Pulmonary artery endothelial cell (primary cell): ENCODE measurements at places on chromosomes 11 and 22. TPM values are rescaled to one million over a fixed set of nuclear protein-coding genes. Genes with fewer than 3 reads are reported as not detected.

- DNase-seq, result no peak
Observed at GRCh38 chr11:126615845-126616244, 260.4 kb downstream of the ST3GAL4 start.

- DNase-seq, result no peak
Observed at GRCh38 chr11:94018721-94019120, 2.4 kb upstream of the HEPHL1 start.

Gene ANO3
- 0.04 TPM in 1 of 2 replicates, not detected in the other for total RNA-seq

DNA sequence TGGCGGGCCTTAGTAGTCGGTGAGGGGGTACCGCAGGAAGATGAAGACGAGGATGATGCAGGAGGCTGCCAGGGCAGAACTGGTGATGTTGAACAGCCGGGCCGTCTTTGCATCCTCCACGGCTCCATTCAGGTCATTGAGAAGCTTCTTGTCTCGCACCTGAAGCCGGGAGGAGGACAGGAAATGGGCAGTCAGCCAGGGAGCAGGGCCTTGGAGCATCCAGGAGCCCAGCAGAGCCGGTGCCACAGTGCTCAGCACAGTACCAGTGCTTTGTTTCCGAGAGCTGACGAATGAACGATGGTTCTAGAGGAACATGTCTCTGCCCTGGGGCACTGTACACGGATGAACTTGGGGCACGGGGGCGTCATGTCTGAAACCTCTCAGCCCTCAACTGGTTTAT lies 15.1 kb downstream of the IFITM10 start:
- DNase-seq, result no peak

- no peak for DNase-seq
Observed at GRCh38 chr11:44610186-44610955, 44.9 kb downstream of the CD82 start.

DNA sequence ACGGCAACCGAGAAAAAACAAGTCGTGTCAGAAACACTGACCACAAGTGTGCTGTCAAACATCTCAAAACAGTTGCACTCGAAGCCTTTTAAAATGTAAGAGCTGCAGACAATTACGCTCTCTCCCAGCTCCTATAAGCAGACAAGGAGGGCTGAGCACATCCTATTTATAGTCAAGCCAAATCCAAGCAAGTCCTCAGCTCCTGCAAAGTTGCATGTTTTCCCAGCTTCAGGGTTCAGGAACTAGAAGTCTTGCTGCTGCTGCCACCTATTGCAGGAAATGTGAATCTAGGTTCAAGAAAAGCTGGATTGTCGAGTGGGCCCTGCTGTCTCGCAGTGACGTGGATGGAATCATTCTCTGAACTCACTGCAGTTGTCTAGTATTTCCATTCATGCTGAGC lies 15.5 kb downstream of the EFCAB6 start:
- DNase-seq, result no peak

- DNase-seq, result no peak
Observed at GRCh38 chr11:110738641-110739040, 26.4 kb upstream of the ARHGAP20 start.

Gene NRXN2
- total RNA-seq, result not detected in 2 replicates

DNA sequence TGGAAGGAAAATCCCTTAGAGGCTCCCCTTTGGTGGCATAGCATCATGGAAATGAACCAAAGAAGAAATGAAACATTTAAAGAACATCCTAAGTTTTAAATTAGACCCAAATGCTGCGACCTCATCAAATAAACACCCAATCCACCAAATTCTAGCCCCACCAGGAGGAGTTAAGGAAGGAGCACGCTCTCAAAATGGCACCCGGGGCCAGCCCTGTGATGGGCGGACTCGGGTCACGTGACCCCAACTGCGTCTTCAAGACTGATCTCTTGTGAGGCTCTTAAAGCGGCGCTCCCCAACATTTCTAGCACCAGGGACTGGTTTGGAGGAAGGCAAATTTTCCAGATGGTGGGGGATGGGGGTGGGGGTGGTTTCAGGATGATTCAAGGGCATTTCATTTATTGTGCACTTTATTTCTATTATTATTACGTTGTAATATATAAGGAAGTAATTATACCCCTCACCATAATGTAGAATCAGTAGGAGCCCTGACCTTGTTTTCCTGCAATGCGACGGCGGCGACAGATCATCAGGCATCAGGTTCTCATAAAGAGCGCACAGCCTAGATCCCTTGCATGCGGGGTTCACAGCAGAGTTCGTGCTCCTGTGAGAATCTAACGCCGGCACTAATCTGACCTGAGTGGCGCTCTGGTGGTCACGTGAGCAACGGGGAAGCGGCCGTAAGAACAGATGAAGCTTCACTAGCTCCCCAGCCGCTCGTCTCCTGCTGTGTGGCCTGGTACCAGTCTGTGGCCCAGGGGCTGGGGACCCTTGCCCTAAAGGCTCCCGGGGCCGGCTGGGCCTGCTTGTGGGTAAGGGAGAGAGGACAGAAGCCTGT lies 90.6 kb upstream of the SLC22A12 start:
- DNase-seq, result no peak

DNA sequence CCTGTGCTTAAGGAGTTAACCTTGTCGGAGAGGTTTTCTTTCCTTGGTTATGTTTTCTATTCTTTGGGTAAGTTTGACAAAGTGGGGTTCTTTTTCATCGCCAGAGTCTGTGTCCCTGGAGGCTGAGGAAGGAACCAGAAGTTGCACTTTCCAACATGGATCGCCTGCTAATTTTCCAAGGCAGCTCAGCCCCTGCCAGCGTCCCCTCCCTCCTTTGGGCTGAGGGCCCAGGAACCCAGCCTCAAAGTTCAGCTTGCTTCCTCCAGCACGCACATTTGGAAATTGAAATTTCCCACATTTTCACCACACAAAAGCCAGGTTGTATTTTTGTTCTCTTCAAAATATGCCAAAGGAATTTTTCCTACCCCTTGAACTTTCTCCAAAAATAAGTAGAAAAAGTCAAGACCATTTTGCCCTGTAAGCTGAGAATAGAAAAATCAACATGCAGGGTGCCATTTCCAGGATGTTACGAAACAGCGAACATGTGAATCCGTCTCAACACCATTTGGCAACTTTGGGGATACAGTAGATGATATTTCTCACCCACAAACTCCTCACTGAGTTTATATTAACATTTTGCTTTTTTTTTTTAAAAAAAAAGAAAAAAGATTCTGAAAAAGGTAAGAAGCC lies 343.5 kb downstream of the TENM4 start:
- no peak for DNase-seq

DNA sequence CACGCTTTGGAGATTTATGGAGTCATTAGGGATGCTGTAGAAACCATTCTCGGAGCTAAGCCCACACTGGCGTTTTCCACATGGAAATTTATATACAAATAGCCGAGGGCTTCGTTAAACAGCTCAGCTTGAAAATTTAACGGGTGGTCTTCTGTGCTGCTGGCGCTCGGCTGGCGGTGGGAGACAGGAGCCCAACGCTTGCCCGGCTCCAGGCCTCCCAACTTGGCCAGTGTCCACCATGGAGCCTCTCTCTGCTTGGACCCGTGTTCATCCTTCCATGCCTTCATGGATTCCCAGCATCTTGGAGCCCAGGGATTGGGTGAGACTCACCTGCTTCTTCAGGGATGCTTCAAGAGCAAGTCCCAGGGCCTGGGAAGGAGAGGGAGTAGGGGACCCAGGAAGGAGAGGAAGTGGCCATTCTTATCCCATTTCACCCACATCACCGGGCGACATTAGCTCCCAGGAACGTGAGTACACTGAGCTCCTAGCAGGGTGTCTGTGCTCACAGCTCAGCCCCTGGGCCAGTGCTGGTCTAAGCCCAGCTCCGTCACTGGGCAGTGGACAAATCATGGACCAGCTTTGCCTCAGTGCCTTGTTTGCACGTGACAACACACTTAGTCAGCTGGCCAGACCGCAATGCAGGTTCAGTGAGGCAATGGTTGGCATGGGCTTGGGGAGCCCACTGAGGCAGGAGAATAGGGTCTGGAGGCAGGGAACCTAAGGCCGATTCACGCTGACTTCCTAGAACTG lies 944.3 kb downstream of the BRD1 start:
- no peak for DNase-seq

Gene FOLH1
- total RNA-seq, result 0.07 TPM in 1 of 2 replicates, not detected in the other

Gene SUSD2
- 0.07 and 0.18 TPM in 2 replicates for total RNA-seq

DNA sequence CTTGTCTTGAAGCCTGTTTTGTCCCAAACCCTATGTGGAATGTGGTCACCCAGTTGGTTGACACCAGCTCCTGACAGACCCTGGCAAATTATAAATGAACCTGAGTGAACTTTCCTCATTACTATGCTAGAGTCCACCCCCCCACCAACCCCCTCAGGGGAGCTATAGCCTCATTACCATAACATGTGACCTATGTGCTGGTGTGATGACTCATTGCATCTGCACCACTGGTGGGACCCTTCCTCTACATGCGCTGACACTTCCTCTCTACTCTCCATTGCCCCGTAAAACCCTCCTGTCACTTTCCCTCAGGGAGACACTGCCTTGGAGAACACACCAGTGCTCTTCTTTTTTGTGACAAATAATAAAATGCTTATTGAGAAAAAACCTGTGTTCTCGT lies 105.0 kb upstream of the SESN3 start:
- DNase-seq, result no peak

Gene GUCY1A2
- 0.14 and 1.6 TPM in 2 replicates for total RNA-seq
